NCI-H2081 (cell line): ENCODE measurements at places on chromosomes 2 and 18.

GRCh38 chr2:121287146-121287798 is 2.3 kb upstream of the TFCP2L1 start:
- DNase-seq = no peak

GRCh38 chr2:179650420-179650819 is 211.0 kb downstream of the ZNF385B start:
- no peak for DNase-seq

- DNase-seq = no peak
Measured at GRCh38 chr2:29329899-29330298, 214.7 kb downstream of the CLIP4 start.

- DNase-seq = no peak
Measured at GRCh38 chr2:64915510-64915900, 73.7 kb upstream of the SLC1A4 start.

GRCh38 chr2:211487733-211488132 is 931.3 kb downstream of the CPS1 start:
- no peak for DNase-seq

GRCh38 chr2:71535526-71535925 is 82.2 kb downstream of the DYSF start:
- no peak for DNase-seq

DNA sequence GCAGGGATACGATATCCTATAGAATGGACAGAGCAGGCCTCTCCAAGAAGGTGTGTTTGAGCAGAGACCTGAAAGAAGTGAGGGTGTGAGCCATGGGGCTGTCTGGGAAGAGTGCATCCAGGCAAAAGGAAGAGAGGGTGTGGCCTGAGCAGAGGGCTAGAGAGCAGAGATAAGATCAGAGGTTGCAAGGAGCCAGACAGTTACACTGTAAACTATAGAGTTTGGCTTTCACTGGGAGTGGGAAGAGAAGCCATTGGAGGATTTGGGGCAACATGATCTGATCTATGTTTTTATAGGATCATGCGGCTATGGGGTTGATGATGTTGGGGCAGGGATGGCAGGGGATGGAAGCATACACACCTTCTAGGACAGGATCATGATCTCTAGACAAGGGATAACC is 124.1 kb upstream of the MAP3K20 start:
- no peak for DNase-seq

- no peak for DNase-seq
Measured at GRCh38 chr2:36485521-36485920, 112.4 kb downstream of the FEZ2 start.

DNA sequence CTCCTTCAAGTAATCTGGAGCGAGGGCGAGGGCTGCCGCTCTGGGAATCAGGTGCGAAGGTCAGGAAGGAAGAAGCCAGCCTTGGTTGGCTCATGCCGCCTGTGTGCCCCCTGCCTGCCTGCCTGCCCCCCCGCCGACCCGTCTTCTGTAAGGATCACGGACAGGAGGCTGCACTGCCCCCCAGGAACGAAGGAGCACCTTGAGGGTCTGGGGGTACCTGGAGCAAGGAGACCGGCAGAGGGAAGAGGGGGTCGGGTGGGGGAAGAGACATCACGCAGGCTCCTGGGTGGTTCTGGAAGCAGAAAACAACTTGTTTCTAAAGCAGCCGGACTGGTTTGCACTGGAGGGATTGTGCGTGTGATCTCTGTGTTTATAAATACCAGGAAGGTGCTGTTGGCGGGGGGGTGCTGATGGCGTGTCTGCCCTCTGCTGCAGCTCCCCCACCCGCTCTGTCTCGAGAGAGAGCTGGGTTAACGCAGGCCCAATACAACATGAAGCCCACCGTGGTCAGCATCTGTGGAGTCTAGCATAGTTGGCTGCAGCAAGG is 1.7 kb downstream of the FOSL2 start:
- no peak for DNase-seq

DNA sequence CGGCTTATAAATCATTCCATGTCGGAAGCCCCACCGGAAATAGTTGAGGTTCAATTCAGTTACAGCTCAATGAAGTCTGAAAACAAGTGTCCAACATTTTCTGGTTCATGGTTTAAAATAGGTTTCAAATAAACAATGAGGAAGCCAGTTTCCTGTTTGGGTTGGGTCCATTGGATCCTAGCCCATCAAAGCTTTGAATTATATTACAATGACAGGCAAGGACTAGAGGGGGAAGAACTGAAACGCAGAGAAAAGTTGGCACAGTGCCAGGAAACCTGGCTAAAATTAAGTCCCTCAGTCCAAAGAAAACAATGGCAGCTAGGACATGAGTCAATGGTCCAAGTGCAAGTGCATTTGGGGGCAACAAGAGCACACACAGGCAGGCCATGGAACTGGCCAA is 32.0 kb downstream of the SLC14A1 start:
- DNase-seq = no peak

GRCh38 chr2:165634855-165635254 is 159.2 kb downstream of the GALNT3 start:
- DNase-seq = peak; percentile 96

- peak; percentile 63 for DNase-seq
Measured at GRCh38 chr2:207288628-207289027, 122.9 kb upstream of the KLF7 start.

- no peak for DNase-seq
Measured at GRCh38 chr2:47655563-47655880, 127.4 kb upstream of the MSH6 start.

DNA sequence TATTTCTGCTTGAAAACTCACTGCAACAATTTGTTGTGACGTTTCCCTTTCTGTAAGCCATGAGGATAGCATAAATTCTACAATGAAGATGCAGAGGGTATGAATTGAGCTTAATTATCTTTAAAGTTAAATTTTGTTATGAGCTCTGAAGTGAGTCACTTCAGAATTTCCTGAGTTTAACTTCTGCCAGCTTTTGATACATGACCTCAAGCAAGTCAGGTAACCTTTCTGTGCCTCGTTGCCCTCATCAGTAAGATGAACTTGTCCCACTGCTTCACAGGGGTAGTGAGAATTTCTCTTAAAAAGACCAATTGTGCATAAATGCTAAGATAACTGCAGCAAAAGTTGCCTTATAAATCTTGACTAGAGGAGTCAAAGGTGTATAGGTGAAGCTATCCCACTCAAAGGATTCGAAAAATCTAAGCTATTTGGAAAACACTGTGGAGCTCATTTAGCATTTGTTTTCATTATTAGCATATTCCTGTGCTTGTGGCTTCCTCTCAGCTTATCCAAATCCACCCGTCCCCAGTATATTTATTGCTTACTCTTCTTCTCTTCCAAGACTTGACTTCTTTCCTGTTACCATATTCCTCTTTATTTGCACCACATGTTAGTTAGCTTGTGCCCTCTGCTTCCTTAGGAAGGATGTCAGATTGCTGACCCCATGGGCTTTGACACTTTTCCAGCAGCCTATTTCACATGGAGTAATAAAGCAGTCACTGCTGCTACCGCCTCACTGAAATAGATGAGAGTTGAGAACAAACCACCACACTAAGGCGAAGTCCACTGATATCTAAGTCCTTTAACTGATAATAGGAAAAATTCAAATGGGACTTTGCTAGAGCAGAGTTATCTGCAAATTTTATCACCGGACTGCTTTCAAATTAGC is 428.6 kb downstream of the ERBB4 start:
- peak; percentile 2 for DNase-seq

GRCh38 chr18:39168723-39169122 is 1603.1 kb upstream of the CELF4 start:
- no peak for DNase-seq

DNA sequence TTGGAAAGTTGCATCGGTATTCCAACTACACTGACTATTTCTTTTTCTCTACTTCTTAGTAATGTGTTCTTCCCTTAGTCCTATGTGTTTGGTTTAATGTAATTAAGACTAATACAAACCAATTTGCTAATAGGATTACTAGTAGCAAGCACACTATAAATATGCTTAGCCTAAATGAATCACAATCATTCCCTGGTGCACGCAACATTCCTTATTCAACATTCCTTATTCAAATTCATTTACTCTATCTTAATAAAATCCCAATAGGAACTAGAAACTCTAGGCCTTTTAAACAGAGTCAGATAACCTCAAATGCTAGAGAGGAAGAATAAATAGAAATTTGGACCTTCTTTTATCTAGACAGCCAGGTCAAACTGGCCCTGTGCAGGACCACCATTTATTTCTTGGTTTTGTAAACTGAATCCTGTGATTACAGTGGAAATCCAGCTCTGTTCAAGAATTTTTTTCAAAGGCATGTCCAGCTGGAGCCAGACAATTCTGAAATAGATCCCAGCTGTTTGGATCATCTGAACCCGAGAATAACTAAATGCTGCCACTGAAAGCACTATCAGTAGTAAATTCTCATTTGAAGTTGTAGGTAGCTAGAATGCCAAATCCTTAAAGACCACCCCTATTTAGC is 103.1 kb downstream of the PPP1R1C start:
- DNase-seq = no peak

DNA sequence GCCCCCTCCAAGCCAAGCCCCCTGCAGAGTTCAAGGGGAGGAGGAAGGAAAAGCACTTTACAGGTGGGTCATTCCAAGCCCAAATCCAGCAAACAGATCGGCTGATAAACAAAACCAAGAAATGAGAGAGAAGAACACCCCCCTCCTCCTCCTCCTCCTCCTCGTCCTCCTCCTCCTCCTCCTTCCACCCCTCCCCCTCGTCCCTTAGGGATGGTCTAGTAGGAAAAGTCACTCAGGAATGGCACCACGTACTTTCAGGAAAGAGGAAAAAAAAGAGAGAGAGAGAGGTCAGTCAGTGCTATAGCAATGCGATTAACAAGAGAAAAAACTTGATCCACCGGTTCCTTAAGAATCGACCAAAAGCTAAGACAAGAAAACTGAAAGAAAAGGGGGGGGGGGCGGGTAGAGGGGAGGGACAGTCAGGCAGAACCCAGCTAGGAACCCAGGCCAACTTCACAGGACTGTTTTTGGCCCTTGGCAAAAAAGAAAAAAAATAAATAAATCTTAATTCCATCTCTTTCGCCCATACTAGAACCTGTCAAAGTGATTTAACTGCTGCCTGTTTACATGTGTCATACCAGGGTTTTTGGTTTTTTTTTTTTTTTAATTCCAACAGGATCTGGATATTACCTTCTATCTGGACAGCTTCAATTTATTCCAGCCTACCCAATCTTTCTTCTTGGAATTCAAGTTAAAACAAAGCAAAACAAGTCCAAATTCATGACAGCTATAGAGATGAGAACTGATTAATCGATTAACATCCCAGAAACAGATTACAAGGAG is 906 bp downstream of the IKZF2 start:
- no peak for DNase-seq

DNA sequence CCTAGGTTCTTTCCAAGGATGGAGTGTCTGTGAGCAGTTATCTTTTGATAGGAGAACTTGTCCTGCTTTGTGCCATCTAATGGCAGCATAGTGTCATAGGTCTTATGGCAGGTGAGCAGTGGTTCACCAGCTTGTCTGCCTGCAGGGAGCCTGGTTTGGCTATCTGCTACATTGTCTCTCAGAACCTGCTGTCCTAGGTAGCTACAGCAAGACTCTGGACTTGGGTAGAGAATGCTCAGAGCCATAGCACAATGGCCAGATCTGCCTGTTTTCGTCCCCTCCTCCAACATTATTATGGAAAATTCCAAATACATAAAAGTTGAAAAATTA is 28.3 kb downstream of the AGFG1 start:
- no peak for DNase-seq

DNA sequence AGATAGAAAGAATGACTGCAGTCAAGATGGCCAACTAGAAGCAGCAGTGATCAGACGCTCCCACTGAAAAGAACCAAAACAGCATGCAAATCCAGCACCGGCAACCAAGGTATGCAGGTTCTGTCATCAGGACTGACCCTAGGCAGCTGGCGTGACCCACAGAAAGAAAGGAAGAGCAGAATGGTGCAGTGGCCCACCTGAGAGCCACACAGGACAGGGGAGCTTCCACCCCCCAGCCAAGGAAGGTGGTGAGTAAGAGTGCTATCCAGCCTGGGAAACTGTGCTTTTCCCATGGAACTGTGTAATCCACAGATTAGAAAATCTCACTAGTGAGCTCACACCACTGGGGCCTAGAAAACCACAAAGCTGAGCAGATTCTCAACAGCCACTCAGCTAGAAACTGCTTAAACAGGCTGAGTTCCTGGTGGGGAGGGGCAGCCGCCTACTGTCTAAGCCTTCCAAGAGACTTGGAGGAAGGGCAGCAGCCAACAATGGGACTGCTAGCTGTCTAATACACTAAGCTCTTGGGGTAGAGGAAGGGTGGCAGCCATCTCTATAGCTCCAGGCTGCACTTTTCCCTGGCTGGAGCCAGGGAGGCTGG is 127.9 kb downstream of the EVA1A start:
- no peak for DNase-seq

DNA sequence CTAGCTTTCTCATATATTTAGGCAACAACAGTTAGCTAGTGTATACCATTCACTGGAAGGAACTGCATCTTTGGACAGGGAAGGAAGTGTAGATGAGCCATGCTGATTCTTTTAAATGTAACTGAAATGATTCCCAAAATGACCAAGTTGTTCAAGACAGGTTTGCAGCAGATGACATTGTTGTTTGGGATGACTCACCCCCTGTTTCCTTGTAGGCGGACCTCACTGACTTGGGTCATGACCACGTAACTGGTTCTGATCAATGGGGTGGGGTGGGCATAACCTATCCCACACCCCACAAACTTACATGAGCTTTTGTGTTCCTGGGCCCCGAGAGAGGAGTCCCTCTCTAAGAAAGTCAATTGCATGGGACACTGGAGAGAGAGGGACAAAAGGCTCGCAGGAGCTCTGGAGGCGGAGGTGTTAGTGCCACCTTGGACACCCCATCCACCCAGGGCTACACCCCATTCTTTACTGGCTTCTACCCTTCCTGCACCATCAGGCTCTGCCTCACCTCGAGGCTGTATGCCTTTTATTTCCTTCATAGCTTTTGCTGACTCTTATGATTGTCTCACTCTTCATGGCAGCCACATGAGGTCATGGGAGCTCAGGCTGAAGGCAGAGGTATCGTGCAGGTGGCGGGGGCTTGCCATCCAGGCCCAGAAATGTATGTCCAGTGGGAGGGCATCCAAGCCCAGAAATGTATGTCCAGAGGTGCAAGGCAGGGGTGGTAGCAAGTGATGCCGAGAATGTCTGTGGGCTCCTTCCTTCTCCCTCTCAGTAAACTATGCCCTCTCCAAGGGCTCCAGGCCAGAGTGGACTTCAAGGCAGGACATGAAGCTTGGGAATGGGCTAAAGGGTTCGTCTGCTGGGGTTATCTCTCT is 108.0 kb downstream of the TWIST2 start:
- no peak for DNase-seq

DNA sequence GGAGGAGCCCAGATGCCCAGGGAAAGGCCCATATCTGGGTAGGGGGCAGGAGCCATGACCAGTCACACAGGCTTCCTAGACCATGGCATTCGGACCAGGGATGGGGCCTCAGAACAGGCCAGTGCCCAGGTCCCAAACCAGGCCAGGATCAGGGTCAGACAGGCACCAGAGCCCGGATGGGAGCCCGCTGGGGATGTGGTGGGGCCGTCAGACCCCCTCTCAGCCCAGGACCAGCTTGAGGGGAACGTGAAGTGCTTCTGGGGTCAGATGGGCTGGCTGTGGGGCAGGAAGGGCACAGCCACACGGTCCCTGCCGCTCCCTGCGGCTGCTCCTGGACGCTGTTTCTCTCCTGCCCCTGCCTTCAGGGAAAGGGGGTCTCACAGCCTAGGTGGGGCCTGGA is 39.1 kb downstream of the SNED1 start:
- no peak for DNase-seq

GRCh38 chr2:192499476-192499875 is 304.7 kb upstream of the TMEFF2 start:
- DNase-seq = no peak
